ENCODE measurements at places on chromosomes 3 and 15. TPM values are rescaled to one million over a fixed set of nuclear protein-coding genes. Genes with fewer than 3 reads are reported as not detected.

GRCh38 chr15:28943146-28943545, 57.4 kb downstream of the APBA2 start:
- DNase-seq = no peak

DNA sequence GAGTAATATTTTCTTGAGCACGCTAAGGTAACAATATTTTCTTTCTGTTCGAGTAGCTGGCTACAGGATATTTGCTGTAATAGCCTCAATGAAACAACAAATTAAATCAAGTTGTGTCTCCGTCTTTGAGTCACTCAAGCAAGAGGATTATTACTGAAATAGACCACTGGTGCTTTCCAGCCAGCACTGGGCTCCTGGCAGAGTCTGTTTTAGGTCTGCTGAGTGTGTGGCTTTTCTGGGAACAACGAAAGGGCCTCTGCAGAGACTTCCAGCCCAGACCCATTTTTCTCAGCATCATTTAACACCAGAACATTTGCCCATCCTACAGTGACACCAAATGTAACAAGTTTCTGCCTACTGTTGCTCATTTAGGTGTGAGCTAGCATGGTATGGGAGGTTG, 652.9 kb downstream of the MAGI1 start:
- DNase-seq = no peak

DNA sequence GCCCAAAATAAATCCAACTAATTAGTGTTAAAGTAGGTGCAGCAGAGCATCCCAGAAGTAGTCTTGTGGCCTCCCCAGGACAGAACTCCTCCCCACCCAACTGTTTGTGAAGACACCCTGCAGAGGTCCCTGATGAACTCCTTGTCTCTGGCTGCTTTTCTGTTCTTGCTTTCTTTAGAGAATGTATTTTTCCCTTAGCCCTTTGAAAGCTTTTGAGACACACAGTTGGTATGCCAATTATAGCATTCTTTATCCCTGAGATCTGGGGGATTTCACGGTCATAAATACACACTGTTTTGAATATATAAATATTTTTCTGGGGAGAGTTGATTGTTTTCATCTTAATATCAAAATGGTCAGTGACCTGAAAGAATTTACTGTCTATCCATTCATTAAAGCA, 9.8 kb downstream of the TFG start:
- DNase-seq = no peak

DNA sequence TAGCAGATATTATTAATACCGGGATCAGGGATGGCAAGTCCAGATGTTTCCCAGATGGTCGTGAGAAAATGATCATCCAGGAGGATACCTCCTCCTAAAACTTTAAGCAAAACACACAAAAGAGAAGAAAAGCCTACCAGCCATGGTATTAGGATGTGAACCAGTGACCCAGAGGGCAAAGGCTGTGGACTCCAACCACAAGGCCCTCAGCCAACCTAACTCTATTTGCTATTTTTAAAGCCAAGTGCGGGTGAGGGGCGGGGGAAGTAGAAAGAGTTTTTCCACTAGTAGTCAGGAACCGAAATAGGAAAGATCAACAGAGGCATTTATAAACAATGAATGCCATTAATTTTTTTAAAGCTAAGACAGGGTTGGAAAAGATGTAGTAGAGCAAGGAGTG, 77.4 kb downstream of the STAC start:
- DNase-seq = no peak

DNA sequence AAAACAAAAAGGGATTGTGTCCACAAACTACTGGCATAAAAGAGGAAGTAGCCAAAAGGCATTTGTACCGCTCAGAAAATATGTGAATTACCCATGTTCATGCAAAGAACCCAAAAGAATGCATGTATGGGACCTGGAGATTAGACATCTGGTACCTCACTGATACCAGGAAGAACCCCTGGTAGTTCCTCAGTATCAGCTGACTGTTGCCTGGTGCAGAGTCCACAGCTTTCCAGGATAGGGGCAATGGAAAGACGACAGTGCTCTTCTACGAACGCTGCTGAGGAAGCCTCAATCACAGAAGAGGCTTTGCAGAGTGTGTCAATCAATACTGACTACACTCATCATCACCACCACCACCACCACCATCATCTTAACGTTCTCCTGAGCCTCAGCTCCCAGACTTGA, 63.3 kb downstream of the ATP8B4 start:
- no peak for DNase-seq

DNA sequence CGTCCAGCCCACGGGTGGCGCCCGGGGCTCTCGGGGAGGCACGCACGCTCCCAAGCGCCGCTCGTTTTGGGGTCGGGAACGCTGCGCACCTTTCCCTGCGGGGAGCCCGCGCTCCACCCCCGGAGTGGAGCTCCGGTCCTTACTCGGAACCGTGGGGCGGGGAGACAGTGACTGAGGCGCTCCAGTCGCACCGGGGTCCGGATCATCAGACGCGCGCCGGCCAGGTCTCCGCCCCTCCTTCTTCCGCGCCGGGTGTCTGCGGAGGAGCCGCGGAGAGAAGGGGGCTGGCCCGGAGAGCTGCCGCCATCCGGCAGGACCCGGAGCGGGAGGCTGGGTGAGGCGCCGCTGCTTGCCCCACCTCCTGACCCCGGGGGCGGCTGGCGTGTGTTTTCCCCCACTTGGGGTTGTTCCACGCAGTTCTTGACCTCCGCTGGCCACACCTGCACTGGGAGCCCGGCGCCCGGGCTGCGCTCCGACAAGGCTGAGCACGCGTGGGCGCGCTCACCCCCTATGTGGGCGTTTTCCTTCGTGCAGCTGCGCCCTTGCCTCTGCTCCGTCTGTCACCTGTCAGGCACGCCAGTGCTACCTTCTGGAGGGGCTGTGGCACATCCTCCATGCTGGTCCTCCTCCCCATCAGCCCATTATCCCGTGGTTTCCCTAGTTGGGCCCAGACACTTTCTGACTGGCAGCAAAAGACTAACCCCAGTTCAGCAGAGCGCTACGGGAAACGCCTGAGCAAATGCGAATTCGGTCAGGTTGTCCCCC, at the start of gene MCF2L2:
TSS of gene MCF2L2 (minus strand) at position 173 of the 765 bp plus-strand sequence. CDS start 642 bp downstream, outside the sequence.
- peak; percentile 95 for DNase-seq

DNA sequence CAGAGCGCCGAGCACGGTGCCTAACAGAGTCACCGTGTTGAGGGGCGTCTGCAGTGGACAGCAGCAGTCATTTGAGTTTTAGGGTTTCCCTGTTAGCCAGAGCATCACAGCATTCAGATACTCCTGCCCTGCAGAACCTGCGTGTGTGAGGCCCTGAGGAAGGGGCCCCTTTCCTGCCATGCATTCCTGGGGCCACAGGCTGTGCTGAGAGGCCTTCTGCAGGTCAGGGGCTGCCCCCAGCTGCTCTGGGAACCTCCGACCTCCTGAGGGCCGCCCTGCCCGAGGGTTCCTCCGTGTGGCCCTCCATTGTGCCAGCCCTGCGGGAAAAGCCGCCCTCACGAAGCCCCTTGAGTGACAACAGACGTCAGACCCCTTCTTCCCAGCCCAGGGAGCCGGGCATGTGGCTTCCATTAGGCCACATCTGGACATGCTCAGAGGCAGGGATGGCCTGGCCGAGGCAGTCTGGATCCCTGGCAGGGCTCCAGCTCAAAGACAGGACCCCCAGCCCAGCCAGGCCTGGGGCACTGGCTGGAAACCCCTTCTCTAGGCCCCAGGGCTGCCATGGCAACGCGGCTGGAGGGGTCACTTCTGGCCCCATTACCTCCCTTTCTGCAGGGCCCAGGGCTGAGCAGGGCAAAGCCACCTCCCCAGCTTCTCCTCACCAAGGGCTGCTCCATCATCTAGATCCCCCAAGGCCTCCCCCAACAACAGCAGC, 25.3 kb downstream of the FBLN2 start:
- no peak for DNase-seq

GRCh38 chr15:48875241-48875960, 2.5 kb upstream of the EID1 start:
- no peak for DNase-seq

DNA sequence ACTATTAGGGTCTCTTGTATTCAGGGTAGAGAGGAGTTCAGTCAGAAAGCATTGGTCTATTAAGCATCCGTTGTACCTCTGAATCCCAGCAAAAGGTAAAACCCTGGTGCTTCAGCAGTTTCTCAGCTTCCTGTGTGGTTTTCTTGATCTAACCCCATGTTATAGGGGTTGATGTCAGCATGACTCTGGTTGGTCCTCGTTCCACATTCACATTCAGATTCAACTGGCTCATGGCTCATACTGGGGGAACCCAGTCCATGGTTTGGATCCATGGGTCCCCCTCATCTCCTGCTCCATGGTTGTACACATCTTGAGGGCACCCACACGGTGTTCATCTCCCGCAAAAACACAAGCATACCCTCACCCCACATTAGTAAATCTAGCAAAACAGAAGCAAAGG, 47.7 kb upstream of the C2CD4B start:
- peak; percentile 74 for DNase-seq

GRCh38 chr15:85531083-85531482, 150.7 kb downstream of the AKAP13 start:
- no peak for DNase-seq

- DNase-seq = no peak
Measured at GRCh38 chr3:59885101-59885500, 835.3 kb upstream of the CFAP20DC start.

DNA sequence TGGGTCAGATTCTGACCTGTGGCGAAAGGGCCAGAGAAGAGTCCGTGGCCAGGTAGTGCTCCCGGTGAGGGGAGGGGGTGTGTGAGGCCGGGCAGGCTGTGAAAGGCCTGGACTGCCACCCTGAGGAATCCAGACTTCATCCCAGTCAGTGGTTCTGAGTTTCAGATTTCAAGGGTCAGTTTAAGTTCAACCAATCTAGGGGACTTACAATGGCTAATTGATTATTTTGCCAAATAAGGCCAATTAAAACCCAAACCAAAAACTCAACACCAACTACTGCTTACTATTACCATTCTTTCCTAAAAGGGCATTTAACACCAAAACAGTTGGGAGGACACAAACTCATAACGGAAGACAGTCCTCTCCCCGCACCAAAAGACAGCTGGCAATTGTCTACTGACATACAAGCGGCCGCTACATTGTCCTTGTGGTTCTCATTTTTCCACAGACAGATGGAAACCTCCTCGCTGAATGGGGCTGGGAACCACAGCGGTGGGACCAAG, 30.5 kb downstream of the TMEM44 start:
- DNase-seq = no peak

DNA sequence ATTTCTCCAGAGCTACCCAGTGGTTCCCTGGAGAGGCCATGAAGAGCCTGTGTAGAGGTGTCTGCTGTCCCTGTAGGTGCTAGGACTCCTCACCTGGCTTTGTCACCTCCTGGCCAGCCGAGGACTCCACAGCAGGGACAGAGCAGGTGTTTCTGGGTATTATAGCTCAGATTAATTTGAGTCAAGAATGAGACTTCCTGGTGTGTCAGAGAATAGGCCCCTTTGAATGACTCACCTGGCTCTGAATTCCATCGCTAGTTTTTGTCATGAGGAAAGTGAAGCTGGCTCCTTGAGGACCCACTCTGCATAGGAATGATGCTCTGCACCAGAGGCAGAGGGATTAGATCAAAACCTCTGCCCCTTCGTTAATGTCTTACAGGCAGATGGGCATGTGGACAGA, 167.5 kb upstream of the TOPAZ1 start:
- DNase-seq = no peak

DNA sequence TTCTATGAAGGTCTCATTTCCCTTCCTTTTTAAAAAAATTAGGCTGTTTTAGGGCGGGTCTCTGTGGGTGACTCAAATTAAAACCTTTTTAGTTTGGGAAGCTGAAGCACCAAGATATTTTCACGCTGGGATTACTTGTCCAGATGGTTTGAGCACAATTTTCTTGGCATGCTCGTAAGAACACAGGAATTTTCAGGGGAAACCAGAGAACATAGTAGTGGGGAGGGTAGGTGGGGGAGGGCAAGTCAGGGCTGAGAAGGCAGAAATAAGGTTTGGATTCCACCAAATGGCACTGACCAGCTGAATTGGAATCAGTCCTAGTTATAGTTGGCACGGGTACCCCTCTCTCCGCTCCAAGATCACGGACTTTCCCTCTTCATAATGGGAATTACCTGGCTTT, 97.3 kb upstream of the LRIG1 start:
- DNase-seq = no peak

- DNase-seq = no peak
Measured at GRCh38 chr15:96270581-96271172, 59.8 kb upstream of the NR2F2 start.

DNA sequence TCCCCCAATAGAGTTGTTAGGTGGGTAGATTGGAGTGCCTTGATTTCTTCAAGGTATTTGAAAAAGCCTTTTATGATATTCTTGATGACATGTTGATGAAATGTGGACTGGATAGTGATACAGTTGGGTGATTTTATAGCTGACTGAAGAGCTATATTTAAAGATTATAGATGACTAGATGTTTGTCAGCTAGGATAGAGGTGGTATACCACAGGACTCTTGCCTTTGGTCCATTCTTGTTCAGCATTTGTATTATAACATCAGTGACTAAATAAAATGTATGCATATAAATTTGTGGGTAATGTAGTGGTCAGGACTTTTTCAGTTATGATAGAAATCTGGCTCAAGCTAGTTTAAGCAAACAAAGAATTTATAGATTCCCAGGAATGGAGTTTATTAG, 143.9 kb downstream of the ZNF609 start:
- no peak for DNase-seq

DNA sequence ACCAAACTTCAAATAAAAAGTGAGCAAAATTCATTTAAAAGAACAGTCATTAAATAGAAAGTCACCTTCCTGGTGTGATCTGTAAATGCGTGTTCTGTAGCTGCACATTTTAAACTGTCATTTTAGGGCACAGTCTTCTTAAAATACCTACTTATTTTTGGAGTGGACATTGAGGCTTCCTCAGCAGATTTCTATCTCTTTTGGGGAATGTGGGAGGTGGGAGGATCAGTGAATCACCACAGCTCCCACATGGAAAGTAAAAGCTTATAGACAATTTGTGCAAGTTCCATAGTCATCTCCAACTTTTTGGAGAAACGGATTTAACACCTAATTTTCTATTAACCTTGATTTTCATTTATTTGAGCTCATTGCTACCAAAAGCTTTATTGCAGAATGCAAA, 21.0 kb upstream of the MOBP start:
- DNase-seq = no peak

GRCh38 chr15:36331531-36332275, 247.7 kb upstream of the CDIN1 start:
- DNase-seq = no peak

- DNase-seq = no peak
Measured at GRCh38 chr3:122758877-122759560, 34.6 kb downstream of the HSPBAP1 start.

GRCh38 chr15:71658036-71658435, 152.3 kb upstream of the NR2E3 start:
- no peak for DNase-seq

- DNase-seq = peak; percentile 80
Measured at GRCh38 chr15:64634576-64635498, 140.6 kb downstream of the RBPMS2 start.

SLC22A14 gene
- total RNA-seq = not detected

ATP13A5 gene
- not detected for total RNA-seq

FBXL22 gene
- total RNA-seq = 0.80 TPM

CLDN16 gene
- total RNA-seq = not detected

UBE2Q2 gene
- total RNA-seq = 17.1 TPM

TUSC7 gene
- not detected for total RNA-seq

PAK6 gene
- 0.33 TPM for total RNA-seq

CAMK2N2 gene
- total RNA-seq = 0.14 TPM

NPTN gene
- total RNA-seq = 61.6 TPM

PRR23B gene
- not detected for total RNA-seq

CATSPER2 gene
- total RNA-seq = 8.9 TPM

All from activated CD4-positive, alpha-beta T cell treated with anti-CD3 and anti-CD28 coated beads, Interleukin-2, amount 10 ng/mL, durations not matched to agents 24 days and 14 days (primary cell).